ENCODE measurements at places on chromosomes 7 and 10.

GRCh38 chr7:5222841-5223411 lies 32.9 kb downstream of the WIPI2 start:
- H3K27me3 ChIP-seq: no peaks in the 10 kb centered on the region
- no peak overlapping the region for H3K27ac ChIP-seq
- no peak overlapping the region for H3K4me3 ChIP-seq
- peaks cover 35% of the 10 kb centered on the region for H3K36me3 ChIP-seq
- no peak for DNase-seq

DNA sequence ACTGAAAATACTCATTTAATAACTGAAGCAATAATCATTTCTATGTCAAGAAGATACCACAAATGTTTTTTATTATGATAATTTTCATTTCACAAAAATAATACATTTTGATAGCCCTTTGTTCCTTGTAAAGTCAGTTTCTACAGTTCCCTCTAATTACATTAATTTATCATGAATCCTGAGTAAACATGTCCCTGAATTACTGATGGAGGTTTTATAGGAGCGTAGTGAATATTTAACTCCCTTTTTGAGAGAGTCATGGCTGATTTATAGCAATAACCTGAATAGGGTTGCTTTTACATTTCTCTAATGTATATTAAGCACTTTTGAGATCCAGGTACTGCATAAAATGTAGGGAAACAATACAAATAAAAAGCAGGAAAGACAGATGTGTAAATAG lies 216.0 kb upstream of the DKK1 start:
- no peak for DNase-seq
- no peak overlapping the region for H3K4me3 ChIP-seq
- no peaks in the 10 kb centered on the region for H3K27me3 ChIP-seq
- no peak overlapping the region for H3K27ac ChIP-seq
- no peaks in the 10 kb centered on the region for H3K4me1 ChIP-seq
- no peaks in the 10 kb centered on the region for H3K36me3 ChIP-seq

GRCh38 chr10:122140461-122140902 lies 130.6 kb upstream of the BTBD16 start:
- no peak for DNase-seq
- no peak overlapping the region for H3K4me3 ChIP-seq
- H3K36me3 ChIP-seq: peaks cover 2% of the 10 kb centered on the region
- H3K27me3 ChIP-seq: no peaks in the 10 kb centered on the region
- 0 out of 2 replicates have a peak, but pooled peaks cover 1% of the 10 kb centered on the region for H3K4me1 ChIP-seq
- H3K27ac ChIP-seq: no peak overlapping the region

GRCh38 chr10:49642311-49642710 lies 28.5 kb downstream of the CHAT start:
- H3K4me3 ChIP-seq: no peak overlapping the region
- no peak overlapping the region for H3K27ac ChIP-seq
- H3K27me3 ChIP-seq: no peaks in the 10 kb centered on the region
- H3K36me3 ChIP-seq: no peaks in the 10 kb centered on the region
- 0 out of 2 replicates have a peak, but pooled peaks cover 1% of the 10 kb centered on the region for H3K4me1 ChIP-seq

- H3K27me3 ChIP-seq: no peaks in the 10 kb centered on the region
- H3K36me3 ChIP-seq: no peaks in the 10 kb centered on the region
- H3K4me1 ChIP-seq: no peaks in the 10 kb centered on the region
- no peak overlapping the region for H3K4me3 ChIP-seq
- H3K27ac ChIP-seq: no peak overlapping the region
These were observed 193.0 kb upstream of the DPP6 start for GRCh38 chr7:153859239-153859638.

DNA sequence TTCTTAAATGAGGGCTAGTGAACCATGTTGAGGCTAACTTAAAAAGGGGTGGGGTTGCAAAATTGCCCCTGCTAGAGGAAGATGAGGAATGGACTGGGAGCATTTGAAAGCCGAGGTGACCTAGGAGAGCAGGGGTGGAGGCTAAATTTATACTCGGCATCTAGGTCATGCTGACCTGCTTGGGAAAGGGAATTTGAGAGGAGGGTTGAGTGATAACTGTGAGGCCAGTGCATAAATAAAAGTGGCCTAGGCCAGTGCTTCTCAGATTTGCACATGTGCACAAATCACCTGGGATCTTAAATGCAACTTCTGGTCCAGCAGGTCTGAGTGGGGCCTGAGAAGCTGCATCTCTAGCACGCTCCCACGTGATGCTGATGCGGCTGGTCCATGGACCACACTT lies 70.4 kb downstream of the CDK1 start:
- H3K27me3 ChIP-seq: no peaks in the 10 kb centered on the region
- no peak for DNase-seq
- H3K36me3 ChIP-seq: no peaks in the 10 kb centered on the region
- no peak overlapping the region for H3K4me3 ChIP-seq

GRCh38 chr7:117718116-117718835 lies 155.0 kb downstream of the CTTNBP2 start:
- no peaks in the 10 kb centered on the region for H3K4me1 ChIP-seq
- no peak overlapping the region for H3K4me3 ChIP-seq
- DNase-seq: no peak
- no peaks in the 10 kb centered on the region for H3K27me3 ChIP-seq
- H3K27ac ChIP-seq: no peak overlapping the region
- H3K36me3 ChIP-seq: peaks cover 5% of the 10 kb centered on the region

- no peak for DNase-seq
- H3K4me3 ChIP-seq: no peak overlapping the region
- H3K27me3 ChIP-seq: no peaks in the 10 kb centered on the region
- H3K36me3 ChIP-seq: no peaks in the 10 kb centered on the region
These were observed 173.9 kb downstream of the TNS3 start for GRCh38 chr7:47407821-47408674.

GRCh38 chr10:110396284-110396651 lies 91.5 kb upstream of the SMNDC1 start:
- no peak for DNase-seq
- H3K4me3 ChIP-seq: no peak overlapping the region
- no peaks in the 10 kb centered on the region for H3K36me3 ChIP-seq
- H3K27me3 ChIP-seq: no peaks in the 10 kb centered on the region

GRCh38 chr7:91046322-91047089 lies 217.7 kb upstream of the FZD1 start:
- no peaks in the 10 kb centered on the region for H3K36me3 ChIP-seq
- H3K4me1 ChIP-seq: peaks cover 9% of the 10 kb centered on the region

DNA sequence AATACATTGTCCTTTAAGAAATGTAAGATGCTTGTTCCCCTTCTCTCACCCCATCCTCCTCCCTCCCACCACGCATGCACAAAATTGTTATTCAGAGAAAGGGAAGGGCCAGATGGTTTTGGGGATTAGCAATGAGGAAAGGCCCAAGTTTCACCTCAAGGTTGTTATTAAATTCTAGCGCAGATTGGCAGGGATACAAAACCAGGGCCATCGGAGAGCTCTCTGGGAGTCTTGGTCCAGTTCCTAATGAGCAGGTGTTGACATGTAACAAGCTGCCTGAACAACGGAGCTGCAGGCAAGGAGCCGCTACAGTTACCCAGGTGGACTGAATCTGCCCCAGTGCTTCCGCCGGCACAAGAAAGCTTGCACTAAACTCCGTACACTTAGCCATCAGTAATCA lies 9.7 kb upstream of the ANK3 start:
- H3K4me3 ChIP-seq: no peak overlapping the region
- no peaks in the 10 kb centered on the region for H3K27me3 ChIP-seq
- no peaks in the 10 kb centered on the region for H3K4me1 ChIP-seq

GRCh38 chr10:108393089-108393488 lies 1228.6 kb upstream of the SORCS1 start:
- no peak overlapping the region for H3K27ac ChIP-seq
- no peak overlapping the region for H3K4me3 ChIP-seq
- no peaks in the 10 kb centered on the region for H3K4me1 ChIP-seq
- H3K36me3 ChIP-seq: no peaks in the 10 kb centered on the region

DNA sequence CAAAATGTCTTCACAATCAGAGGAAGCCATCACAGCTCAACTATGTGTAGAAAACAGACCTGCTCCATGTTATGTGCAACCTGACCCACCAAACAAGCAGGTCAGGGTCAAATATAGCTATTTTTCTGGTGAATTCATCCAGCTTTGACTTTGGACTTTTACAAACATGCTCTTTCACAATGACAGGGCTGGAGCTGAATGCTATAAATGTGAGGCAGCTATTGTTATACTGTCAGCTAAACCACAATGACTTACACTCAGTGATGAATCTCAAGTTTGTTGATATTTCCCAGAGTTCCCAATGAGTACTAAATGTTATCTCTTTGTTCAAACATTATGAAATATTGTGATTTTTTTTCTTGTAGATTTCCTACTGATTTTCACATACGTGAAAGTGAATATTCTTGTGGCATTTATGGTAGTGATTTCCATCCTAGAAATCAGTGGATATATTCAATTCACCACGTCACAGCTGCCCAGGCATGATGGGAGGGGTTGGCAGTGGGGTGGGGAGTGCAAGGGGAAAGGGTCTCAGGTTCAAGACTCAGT lies 2.5 kb upstream of the ITIH2 start:
- H3K27ac ChIP-seq: no peak overlapping the region
- no peaks in the 10 kb centered on the region for H3K36me3 ChIP-seq
- no peaks in the 10 kb centered on the region for H3K4me1 ChIP-seq
- H3K27me3 ChIP-seq: no peaks in the 10 kb centered on the region
- no peak overlapping the region for H3K4me3 ChIP-seq

DNA sequence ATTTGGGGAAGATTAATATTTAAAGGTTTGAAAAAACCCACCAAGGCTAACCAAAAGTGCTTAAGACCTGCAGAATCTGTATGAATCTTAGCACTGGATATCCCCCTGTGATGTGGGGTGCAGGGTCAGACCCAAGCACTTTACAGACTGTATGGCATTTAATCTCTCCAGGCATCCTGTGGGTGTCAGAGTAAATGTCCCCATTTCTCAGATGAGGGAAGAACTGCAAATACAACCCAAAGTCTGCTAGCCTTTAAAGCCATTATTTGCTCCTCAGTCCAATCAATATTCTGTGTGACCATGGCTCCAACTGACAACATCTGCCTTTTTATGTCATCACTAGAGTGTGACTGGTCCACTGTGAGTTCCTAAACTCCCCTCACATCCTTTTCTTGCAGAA lies 10.0 kb upstream of the MBL2 start:
- H3K27me3 ChIP-seq: no peaks in the 10 kb centered on the region
- H3K4me3 ChIP-seq: no peak overlapping the region
- no peak for DNase-seq
- H3K36me3 ChIP-seq: no peaks in the 10 kb centered on the region
- H3K27ac ChIP-seq: no peak overlapping the region

DNA sequence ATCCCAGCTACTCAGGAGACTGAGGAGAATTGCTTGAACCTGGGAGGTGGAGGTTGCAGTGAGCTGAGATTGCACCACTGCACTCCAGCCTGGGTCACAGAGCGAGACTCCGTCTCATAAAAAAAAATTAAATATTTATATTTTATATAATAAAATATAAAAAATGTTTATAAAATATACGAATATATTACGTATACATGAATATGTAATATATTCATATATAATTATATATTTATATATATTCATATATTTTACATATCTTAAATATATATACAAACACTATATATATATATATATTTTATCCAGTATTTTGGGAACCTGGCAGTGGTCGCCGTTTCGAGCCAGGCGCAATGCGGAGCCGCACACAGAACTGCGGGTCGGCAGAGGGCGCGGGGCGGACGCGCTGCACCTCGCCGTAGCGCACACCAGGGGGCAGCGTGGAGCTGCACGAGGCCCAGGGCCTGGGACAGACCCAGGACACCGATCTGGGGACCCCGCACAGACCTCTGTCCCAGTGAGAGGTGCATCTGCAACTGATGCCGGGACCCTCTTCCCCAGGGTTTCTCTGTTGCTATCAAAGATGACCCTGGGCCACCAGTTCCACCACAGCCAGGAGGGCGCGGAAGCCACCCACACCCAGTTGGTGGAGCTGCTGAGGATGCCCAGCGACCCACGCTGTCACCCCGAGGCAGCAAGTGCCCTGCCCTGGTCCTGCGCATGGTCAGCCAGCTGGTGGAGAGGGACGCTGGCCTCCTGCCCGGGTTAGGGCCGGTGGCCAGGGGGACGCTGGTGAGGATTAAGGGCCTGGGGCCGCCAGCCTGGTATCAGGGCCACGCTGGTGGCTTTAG lies 22.7 kb downstream of the AP5Z1 start:
- no peak overlapping the region for H3K4me3 ChIP-seq
- H3K36me3 ChIP-seq: no peaks in the 10 kb centered on the region

DNA sequence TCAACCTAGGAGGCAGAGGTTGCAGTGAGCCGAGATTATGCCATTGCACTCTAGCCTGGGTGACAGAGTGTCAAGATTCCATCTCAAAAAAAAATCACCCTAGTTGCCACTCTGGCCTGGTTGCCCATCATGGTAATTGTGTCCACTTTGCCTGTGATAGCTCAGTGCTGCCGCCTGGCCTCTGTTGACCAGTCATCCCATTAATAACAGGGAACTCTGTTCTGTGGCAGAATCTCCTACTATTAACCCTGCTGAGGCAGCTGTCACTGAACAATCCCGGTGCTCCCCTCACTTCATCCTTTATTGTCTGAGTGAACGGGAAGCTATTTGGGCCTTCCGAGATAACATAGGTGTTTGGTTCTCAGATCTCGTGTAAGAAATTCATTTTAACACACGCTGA lies 14.6 kb downstream of the ZNF3 start:
- H3K27ac ChIP-seq: no peak overlapping the region
- DNase-seq: no peak
- H3K36me3 ChIP-seq: peaks cover 34% of the 10 kb centered on the region
- no peaks in the 10 kb centered on the region for H3K27me3 ChIP-seq
- H3K4me3 ChIP-seq: no peak overlapping the region

GRCh38 chr7:15751191-15751701 lies 64.8 kb upstream of the MEOX2 start:
- no peak overlapping the region for H3K27ac ChIP-seq
- no peak for DNase-seq
- H3K36me3 ChIP-seq: no peaks in the 10 kb centered on the region
- no peaks in the 10 kb centered on the region for H3K27me3 ChIP-seq

DNA sequence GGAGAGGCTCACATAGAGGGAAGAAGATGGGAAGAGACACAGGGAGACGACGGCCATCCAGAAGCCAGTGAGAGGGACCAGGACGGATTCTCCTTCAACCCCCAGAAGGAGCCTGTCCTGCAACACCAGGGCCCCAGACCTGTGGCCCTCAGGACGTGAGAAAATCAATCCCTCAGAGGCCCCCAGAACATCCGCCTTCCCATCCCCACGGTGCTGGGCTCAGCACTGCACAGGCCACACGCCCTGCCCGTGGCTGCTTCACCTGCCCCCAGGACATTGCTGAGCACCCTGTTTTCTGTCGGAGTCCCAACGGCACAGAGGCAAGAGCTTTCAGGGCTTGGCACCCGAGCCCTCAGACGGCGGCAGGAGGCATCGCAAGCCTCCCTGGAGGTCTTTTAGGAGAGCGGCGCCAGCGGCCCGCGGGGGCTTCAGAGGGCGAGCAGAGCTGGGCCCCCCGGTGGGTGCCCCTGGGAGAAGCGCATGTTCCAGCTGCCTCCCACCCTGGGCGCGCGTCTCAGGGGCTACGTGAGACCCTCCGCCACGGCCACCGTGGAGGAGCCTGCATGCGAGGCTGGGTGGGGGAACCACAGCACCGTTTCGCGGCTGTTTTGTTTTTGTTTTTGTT lies 42.8 kb downstream of the PDGFA start:
- no peak overlapping the region for H3K27ac ChIP-seq
- H3K4me3 ChIP-seq: no peak overlapping the region
- H3K4me1 ChIP-seq: no peaks in the 10 kb centered on the region

- no peak overlapping the region for H3K4me3 ChIP-seq
- DNase-seq: no peak
- no peak overlapping the region for H3K27ac ChIP-seq
- H3K4me1 ChIP-seq: 0 out of 2 replicates have a peak, but pooled peaks cover 1% of the 10 kb centered on the region
- H3K27me3 ChIP-seq: no peaks in the 10 kb centered on the region
These were observed 36.6 kb upstream of the SAMD8 start for GRCh38 chr10:75074711-75075445.

All from iPS DF 6.9 (cell line).